ENCODE measurements at places on chromosomes 13 and 19.

GRCh38 chr13:46803586-46803985, 6.6 kb upstream of the ESD start:
- DNase-seq = no peak

DNA sequence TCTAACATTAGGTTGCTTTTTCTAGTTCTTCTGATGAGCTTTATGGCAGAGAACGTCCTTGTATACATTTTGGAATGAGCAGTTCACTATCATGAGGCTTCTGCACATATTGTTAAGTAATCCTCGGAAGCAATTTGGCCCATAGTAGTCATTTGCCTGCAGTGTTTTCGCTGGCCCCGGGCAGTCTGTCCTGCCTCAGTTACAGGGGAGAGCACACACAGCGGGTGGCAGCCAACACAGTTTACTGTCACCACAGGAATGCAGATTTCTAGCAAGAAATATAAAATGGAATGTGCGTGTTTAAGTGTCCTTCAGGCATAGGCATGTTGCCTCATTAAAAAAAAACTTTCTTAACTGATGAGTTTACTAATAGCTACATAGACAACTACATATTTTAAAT, 71.5 kb upstream of the GJB6 start:
- peak; percentile 2 for DNase-seq

GRCh38 chr19:1126984-1127760, 23.4 kb downstream of the GPX4 start:
- DNase-seq = no peak

GRCh38 chr19:28927456-28927855, 285.5 kb downstream of the UQCRFS1 start:
- no peak for DNase-seq

- DNase-seq = no peak
Measured at GRCh38 chr13:62110079-62110478, 694.4 kb upstream of the PCDH20 start.

All from AG04449 (cell line).